ENCODE measurements at places on chromosomes 12 and 14.

GRCh38 chr12:132818562-132818961 is 10.1 kb downstream of the GOLGA3 start:
- DNase-seq = no peak

- no peak for DNase-seq
Observed at GRCh38 chr12:122834104-122834920, 945 bp upstream of the HIP1R start.

DNA sequence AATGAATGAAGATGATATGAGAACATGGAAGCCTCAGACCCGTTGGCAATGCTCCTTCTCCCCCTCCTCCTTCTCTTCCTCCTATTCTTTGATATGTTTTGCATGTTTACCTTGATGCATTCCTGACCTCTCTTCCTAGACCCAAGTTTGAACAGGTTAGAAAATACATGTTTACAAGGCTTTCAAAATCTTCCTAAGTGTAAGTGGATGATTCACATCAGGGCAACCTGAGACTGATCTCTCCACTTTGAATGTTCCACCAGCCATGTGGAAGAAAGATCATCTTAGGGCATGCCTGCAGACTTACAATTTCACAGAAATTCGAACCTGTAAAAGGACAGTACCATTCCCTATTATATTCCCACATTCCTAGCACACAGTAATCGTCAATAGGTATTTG is 18.0 kb upstream of the LDHB start:
- DNase-seq = no peak

DNA sequence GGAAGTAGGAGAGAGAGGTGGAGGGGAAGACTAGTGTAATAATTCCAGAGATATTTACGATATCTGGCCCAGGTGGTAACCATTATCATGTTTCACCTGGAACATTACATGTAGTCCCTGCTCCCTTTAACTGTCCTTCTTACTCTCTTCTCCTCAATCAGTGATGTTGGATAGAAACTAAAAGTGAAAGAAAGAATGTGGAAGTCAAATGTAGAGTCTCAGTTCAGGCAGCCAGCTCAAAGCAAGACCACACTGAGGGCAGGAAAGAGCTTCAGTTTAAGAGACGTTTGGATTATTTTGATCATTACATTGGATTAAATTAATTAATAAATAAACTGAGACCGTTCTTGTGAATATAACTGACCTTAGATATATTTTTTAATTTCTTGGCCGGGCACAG is 594.4 kb downstream of the FLRT2 start:
- DNase-seq = no peak

- no peak for DNase-seq
Observed at GRCh38 chr12:40351976-40352375, 127.2 kb downstream of the LRRK2 start.

- no peak for DNase-seq
Observed at GRCh38 chr12:26338586-26339572, 143.5 kb downstream of the SSPN start.

- no peak for DNase-seq
Observed at GRCh38 chr14:43369710-43370564, 1137.1 kb downstream of the FSCB start.

GRCh38 chr14:105011312-105011990 is 9.4 kb downstream of the CDCA4 start:
- DNase-seq = no peak

- DNase-seq = no peak
Observed at GRCh38 chr12:6241495-6241894, 41.3 kb downstream of the CD9 start.

- no peak for DNase-seq
Observed at GRCh38 chr14:23258256-23258655, 20.5 kb downstream of the RNF212B start.

GRCh38 chr14:72057701-72058285 is 125.6 kb downstream of the RGS6 start:
- no peak for DNase-seq

DNA sequence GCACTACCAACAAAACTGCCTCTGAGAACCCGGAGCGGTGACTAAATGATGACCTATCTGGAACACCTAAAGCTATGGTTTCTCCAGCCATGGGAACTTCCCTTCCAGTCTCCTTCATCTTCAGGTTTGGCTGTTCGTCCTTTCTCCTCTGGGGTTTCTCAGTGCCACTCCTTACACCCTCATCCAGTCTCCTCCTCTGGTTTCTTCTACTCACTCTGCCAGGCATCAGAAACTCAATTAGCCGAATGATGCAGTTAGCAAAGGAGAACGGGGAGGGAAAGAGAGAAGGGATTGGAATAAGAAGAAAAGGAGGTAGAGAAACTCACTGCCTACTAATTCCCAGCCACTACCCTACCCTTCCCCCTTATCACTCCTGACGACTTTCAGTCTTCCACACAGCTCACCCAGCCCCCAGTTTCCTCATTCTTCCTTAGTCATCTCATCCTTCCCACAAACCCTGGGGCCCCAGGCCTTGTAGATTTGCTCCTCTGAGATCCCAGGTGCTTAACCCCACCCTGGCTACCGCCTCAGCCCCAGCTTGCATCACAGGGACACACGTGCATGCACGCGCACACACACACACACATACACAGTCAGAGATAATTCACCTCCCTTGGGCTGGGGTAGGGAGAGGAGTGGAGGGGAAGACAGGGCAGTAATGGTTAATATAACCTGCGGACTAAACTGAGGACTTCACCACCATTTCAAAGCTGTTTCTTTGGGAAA is 13.0 kb downstream of the FGD6 start:
- no peak for DNase-seq

DNA sequence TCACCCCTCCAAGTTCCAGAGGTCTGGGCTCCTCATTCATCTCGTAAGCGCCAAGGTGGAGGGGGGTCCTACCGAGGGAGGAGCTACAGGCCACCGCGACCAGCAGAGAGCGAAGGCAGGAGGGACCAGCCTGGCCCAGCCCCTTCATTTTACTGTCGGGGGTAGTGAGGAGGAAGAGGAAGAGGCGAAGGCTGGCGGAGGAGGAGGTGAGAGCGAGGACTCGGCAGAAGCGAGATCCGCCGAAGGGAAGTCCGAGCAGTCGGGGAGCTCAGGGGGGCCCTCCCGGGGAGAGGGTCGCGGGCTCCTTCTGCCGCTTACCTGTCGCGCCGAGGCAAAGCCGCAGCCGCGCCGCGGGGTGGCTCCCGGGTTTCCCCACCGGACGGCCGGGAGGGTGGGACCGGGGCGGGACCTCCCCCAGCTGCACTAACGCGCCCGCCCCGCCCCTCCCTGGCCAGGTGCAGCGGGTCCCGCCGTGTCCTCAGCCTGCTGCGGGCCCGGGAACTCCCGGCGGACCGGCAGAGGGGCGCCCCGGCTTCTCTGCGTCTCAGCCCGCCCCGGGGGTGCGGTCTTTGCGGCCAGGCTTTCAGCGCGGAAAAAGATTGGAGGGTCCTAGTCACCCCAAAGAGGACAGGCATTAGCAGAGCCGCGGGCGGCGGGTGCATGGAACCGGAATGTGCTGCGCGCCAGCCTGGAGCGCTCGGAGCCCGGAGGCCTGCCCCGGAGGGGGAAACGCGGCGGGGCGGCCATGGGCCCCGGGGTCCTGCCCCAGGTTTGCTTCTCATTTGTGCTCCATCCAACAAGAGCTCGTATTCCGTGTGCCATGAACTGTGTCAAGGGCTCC is at the start of gene GALNT6:
GALNT6 (minus strand) TSS at position 124 of the 841 bp plus-strand sequence. CDS start 11,625 bp downstream, outside the sequence.
- peak; percentile 59 for DNase-seq

DNA sequence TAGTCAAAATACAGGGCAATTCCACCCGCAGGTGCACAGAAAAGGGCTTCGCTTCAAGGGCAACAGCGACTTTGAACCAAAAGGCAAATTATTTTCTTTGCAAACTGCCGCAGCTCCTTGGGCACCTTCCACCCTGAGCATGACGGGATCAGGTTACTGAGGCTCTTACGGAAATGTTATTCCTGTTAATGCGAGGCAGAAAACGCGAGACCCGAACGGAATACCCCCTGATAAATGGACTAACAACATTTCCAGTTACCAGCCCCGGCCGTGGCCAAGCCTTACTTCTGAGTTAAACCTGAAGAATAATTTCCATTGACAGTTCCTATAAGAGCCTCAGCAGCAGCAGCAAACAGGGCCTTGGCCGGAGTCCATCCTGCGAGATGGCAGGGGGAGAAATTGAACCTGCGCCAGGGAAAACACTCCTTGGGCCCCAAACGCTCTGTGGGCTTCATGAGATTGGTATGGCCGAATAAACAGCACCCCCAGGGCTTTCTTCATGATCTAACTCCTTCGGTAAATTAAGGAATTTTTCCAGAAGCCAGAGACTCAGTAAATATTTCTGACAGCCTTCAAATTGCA is 70.0 kb upstream of the DICER1 start:
- DNase-seq = no peak

GRCh38 chr14:94328196-94328595 is 5.1 kb upstream of the SERPINA6 start:
- DNase-seq = no peak

- no peak for DNase-seq
Observed at GRCh38 chr12:114779647-114780046, 95.7 kb upstream of the TBX3 start.

DNA sequence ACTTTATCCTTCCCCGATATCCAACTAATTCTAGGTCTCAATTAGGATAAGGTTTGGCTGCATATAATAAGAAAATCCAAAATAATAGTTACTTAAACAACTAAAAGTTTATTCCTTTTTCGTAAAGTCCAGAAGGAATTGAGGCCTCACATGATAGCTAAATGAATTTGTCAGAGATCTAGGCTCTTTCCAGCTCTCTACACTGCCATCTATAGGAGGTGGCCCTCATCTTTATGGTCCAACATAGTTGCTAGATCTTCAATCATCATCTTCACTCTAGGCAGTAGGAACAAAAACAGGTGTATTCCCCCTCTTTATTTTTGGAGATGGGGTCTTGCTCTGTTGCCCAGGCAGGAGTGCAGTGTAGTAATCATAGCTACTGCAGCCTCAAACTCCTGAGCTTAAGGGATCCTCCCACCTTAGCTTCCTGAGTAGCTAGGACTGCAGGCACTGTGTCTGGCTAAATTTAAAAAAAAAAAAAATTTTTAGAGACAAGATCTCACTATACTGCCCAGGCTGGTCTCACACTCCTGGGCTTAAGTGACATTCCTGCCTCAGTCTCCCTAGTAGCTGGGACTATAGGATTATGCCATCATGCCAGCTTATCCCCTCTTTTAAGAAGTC is 46.5 kb upstream of the SAV1 start:
- no peak for DNase-seq

DNA sequence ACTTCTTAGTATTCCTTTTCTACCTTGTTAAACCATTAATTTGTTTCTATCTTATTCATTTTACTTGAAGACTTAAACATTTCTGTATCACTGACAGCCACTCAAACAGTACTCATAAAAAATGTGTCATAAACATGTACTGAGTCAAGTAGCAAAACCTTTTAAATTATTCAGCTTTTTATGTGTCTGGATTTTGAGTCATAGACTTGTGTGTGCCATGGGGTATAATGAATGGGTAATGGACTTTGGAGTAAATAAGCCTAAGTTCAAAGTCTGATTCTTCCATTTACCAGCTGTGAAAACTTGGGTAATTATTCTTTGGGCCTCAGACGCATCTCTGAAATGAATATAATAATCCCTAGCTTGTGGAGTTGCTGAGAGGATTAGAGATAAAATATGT is 199.0 kb downstream of the RAD51B start:
- no peak for DNase-seq

DNA sequence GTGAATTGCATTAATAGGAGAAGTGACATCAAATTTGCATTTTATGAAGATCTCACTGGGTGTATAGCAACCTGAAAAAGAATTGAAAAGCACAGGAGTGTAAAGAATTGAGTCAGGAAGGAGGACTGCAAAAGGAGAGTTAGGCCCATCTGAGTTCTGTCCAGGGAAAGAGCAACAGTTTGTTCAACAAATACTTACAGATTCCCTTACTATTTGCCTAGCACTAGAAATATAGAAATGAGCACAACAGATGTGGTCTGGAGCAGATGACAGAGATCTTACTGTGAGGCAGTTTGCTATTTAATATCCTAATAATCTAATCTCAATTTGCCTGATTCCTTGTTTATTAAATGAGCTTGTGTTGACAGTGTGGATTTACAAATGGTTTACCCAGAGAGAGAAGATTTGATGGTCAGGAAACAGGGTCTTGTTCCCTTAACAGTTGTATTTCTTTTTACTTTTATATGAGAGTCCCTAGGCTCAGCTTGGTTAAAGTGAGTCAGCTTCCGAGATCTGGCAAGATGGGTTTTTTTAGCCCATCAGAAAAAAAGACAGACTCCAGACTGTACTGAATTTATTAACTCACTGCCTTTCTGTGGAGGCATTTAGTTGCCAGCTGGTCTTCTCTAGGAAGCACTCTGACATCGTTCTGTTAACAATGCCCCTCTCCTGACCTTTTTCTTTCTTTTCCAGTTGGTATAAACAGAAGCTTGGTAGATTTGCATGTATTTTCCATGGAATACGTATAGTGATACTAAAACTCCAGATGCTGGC is 229.7 kb downstream of the TTC6 start:
- no peak for DNase-seq

DNA sequence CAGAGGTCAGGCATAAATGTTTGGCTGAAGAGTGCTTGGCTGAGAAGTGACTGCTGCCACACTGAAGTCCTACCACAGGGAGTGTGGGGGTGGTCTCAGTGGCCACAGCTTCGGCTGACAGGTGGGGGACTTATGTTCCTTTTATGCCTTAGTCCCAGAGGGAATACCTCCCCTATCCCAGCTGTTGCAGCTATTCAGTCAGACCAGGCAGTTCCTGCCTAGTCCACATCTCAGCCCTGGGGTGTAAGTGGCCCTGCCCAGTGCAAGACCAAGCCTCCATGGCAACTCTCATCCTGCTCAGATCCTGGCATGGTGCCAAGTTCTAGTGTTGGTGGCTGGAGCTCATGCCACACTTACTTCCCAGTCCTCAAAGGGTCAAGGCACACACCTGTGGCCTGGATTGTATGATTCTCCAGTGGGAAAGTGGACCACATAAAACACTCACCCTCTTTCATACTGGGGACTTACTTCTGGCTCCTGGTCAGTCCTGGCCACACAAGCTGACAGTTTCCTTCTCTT is 161.3 kb upstream of the CAND1 start:
- no peak for DNase-seq

DNA sequence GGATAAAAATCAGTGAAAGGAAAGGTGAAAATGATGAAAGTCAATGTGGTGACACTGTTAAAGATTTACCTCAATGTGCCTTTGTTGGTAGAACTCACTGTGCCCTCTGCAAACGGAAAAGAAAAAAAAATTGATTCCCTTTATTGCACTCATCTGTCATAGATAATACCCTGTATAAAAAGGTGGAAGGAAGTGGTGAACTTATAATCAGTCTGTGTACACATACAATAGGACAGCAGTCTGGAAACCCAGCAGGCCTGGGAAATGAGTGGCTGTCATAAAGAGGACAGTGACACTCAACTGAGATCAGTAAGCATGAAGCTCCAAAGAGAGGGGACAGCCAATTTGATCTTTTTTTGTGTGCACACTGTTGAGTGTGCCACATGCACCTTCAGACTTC is 364.7 kb downstream of the NOVA1 start:
- DNase-seq = no peak

- DNase-seq = peak; percentile 84
Observed at GRCh38 chr12:121795034-121795968, 1.8 kb upstream of the RHOF start.

GRCh38 chr14:88914956-88915355 is 90.5 kb downstream of the TTC8 start:
- no peak for DNase-seq

- no peak for DNase-seq
Observed at GRCh38 chr12:48424644-48425043, 47.7 kb upstream of the ANP32D start.
